ENCODE measurements at places on chromosomes 2 and 18.

GRCh38 chr2:206531996-206532543 lies 88.7 kb downstream of the ADAM23 start:
- no peak for DNase-seq

DNA sequence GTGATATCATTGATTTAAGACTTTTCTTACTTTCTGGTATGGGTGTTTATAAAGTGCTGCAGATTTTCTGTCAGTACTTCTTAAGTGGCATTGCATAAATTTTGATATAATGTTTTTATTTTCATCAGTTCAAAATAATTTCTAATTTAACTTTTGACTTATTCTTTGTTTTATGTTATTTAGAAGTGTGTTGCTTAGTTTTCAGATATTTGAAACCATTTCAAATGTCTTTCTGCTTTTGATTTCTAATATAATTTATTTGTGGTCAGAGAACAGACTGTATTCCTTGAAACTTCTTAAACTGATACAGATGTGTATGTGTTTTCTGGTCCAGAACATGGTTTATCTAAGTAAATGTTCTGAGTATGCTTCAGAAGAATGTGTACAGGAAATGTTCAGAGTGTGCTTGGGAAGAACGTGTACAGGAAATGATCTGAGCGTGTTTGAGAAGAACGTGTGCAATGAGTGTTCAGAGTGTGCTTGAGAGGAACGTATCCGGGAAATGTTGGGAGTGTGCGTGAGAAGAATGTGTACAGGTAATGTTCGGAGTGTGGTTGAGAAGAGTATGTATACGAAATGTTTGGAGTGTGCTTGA lies 265.7 kb upstream of the HS6ST1 start:
- no peak for DNase-seq

DNA sequence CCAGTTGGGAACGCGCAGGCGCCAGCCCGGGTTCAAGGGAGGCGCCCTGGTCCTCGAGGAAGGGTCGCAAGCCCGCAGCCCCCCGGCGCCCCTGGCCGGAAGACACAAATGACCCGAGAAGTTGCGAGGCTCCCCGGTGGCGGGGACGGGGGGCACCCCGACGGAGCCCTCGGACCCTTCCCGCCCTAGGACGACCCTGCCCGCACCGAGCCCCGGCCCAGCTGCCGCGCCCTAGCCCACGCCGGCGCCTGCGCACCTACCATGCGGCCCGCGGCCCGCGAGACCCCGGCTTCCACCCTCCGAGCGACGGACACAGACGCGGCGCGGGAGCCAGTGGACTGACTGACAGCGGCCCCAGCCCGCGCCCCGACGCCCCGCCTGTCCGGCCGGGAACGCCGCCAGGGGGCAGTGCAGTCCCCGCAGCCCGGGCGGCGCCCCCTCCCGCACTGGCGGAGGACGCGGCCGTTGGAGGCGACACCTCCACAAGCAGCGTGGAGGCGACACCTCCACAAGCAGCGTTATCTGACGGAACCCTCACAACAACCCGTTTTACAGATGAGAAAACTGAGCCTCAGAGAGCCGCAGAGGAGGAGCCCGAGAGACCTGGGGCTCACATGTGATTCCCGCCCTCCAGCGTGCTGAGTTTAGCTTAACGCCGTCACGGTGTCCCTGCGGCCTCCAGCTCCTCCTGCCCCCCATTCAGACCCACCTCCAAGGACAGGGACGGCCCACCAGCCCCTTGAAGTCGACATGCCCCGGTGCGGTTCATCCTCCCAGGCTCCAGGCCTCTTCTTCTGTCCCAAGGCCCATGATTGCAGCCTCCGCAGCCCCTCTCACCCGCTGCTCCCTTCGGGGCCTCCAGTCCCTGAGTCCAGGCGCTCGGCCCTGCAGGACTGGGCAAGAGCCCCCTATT lies at the start of gene NMUR1:
TSS of gene NMUR1 (minus strand) at position 347 of the 913 bp plus-strand sequence. CDS start at position 263, 84 bp downstream.
- DNase-seq = peak; percentile 46

- no peak for DNase-seq
These were observed 202.2 kb downstream of the RNF152 start for GRCh38 chr18:61690418-61691138.

GRCh38 chr2:24024018-24024417 lies 14.1 kb downstream of the MFSD2B start:
- DNase-seq = no peak

DNA sequence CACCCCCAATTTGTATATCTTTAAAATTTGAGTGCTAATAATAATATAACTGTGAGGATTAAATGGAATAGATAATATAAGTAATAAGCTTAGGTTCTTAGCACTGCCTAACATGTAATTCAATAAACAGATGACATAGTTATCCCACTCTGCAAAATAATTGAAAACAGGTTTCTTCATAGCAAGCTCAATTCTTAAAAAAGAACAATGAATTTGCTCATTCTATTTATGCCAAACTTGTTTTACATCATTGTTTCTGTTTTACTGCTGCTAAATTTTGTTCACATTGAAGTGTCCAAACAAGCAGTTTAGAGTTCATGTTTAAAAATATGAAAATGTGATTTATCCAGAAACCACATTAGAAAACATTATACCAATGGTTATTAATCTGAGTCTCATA lies 217.0 kb downstream of the MBD5 start:
- DNase-seq = no peak

- DNase-seq = no peak
These were observed 117.9 kb upstream of the PELI1 start for GRCh38 chr2:64262071-64262470.

- DNase-seq = no peak
These were observed 351.3 kb downstream of the GPD2 start for GRCh38 chr2:156787517-156787916.

- no peak for DNase-seq
These were observed 21.1 kb downstream of the TBC1D8 start for GRCh38 chr2:101130081-101130480.

DNA sequence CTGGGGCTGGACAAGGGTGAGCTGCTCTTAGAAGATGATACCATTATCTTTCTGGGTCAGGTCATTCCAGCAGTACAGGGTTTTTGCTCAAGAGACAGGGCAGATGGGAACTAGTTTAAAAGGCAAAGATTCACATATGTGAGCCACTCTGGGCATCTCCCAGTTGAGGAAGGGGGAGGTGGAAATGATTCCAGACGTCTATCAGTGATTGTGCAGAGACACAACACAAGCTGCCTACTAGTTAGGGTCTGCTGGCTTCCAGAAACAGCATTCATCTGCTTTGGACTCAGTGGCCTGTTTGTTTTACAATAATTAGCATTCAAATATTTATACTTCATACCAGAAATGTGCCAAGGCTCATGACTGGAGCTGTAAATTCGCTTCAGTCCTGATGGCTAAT lies 32.3 kb downstream of the ST6GAL2 start:
- DNase-seq = no peak

GRCh38 chr18:68152770-68153169 lies 562.1 kb downstream of the TMX3 start:
- DNase-seq = no peak

Data from activated T-helper 1 cell treated with anti-CD3 and anti-CD28 coated beads, Interleukin-2, amount 50 U/mL, for 16 hours (primary cell).